Muscle of arm (tissue), 14 donors: ENCODE measurements at places on chromosomes 16 and 17.

DNA sequence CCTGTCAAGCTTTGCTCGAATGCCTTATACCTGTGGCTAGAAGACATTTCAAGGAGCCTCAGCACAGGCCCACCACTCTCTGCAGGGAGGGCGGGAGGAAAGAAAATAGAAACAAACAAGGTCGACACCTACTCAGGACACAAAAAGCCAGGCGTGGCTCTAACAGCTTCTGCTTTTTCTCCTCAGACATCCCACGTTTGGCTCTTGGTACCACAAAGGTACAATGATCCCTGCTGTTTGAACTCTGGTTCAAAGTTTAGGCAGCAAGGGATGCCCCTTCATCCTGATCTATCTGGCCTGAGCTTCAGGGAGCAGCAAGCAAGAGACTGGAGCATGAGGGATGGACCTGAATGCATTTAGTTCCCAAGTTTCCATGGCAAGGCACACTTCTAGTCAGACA is 57.1 kb downstream of the CREBBP start:
- no peak for DNase-seq

GRCh38 chr16:78786635-78787034 is 687.2 kb downstream of the WWOX start:
- DNase-seq: no peak

DNA sequence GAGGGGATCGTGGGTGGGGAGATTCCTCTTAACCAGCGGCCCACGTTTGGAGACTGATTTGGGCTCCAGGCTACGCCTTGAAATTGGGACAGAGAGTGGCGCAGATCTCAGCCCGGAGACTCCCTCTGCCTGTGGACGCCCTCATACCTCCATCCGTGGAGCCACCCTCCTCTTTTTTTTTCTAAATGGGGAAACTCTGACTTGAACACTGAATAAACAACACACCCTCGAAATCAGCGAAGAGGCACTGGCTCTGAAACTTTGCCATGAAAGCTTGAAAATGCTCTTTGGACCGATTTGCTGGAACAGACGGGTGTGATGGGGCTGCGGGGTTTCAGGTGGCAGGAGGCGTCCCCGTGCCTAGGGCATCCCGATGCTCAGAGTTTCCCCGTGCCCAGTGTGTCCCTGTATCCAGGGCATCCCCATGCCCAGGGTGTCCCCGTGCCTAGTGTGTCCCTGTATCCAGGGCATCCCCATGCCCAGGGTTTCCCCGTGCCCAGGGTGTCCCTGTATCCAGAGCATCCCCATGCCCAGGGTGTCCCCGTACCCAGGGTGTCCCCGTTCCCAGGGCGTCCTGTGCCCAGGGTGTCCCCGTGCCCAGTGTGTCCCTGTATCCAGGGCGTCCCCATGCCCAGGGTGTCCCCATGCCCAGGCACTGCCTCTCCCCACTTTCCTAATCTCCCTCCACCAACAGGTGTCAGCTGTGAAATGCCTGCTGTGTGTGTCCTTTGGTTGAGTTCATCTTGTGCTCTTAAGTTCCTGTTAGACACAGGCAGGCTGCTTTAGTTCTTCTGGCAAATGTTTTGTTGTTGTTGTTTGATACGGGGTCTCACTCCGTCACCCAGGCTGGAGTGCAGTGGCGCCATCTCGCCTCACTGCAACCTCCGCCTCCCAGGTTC is 187.0 kb downstream of the SEC14L1 start:
- no peak for DNase-seq

GRCh38 chr16:85888405-85889331 is 10.3 kb upstream of the IRF8 start:
- no peak for DNase-seq

- DNase-seq: no peak
Observed at GRCh38 chr17:30165147-30165546, 48.5 kb downstream of the NSRP1 start.

GRCh38 chr17:59415397-59415796 is 83.9 kb downstream of the YPEL2 start:
- no peak for DNase-seq

DNA sequence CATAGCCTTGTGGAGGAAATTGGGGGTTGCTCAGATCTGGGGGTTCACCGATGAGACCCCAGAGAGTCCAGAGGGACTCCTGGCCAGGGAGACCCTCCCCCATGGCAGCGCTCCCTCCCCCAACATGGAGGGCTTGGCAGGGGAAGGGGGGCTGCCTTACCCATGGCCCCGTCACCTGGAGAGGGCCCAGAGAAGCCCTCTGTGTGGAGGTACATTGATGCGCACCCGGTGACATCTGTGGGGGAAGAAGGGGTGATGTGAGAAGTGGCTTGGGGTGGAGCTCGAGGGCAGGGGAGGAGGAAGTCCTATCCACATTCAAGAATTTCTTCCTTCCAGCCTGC is 16.2 kb downstream of the ETV4 start:
- DNase-seq: no peak

DNA sequence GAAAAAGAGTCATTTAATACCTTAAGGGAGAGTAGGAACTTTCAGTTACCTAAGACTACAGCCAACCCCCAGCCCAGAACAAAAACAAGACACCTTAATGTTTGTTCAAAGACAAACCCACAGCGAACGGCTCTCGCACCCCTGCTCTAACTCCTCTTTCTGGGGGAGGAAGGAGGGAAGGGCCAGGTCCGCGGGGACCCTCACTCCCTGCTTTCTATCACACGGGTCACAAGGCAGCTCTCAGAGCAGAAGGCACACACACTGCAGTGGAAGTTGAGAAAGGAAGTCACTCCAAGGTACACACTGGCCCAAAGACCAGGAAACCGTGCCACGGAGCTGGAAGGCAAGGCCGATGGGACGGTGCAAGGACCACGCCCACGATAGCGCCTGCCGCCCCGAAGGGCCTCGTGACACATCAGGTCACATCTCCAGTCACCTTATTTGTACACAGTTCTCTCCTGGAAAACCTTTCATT is 10.0 kb downstream of the LITAFD start:
- no peak for DNase-seq

DNA sequence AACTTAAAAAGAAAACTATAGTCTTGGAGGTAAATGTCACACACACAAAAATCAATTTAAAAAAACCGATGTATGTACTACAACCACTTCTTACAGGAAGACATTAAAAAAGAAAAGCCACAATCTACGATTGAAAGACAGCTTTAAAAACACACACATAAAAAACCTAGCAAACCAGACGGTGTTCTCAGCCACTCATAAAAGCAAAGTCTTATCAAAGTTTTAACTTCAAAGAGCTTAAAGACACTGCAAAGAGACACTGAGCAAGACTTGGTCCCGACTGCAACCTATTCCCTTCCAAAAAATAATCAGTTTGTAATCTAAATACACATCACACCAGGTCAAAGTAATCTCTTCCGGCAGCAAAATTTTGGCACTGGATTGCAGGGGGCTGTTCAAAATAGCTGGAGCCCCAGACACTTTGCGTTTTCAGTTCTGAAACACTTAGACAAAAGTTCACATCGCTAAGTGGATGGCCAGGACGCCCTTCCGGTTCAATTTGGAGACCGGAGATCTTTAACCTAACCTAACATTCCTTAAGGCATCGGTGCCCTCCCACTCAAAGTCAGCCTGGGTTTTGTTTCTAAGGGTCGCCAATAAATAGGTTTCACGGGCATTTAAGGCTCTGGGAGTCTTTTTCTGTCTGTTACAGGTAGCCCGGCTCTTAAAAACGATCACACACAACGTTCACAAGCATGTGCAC is 2.6 kb downstream of the ZCCHC14 start:
- no peak for DNase-seq

DNA sequence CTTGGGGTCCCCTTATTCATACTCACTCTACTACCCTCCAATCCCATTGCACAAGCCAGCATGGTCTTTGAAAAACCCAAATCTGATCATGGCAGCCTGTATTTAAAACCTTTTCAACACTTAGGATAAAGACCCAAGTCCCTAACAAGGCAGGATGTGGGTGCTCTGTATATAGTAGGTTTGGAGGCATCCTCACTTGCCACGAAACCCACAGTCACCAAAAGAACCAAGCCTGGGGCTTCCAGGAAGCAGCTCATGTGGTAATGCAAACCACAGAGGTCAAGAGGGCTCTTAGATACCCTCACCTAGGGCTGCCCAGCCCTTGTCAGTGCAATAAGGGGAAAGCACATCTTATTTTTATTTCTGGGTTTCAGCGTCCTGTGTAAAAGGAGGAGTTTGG is 218.6 kb upstream of the ASIC2 start:
- DNase-seq: no peak

GRCh38 chr17:74435775-74436359 is 4.0 kb downstream of the GPRC5C start:
- DNase-seq: no peak

- no peak for DNase-seq
Observed at GRCh38 chr17:62611292-62611691, 16.2 kb upstream of the MRC2 start.

GRCh38 chr16:24114876-24115275 is 141.3 kb upstream of the CACNG3 start:
- no peak for DNase-seq

DNA sequence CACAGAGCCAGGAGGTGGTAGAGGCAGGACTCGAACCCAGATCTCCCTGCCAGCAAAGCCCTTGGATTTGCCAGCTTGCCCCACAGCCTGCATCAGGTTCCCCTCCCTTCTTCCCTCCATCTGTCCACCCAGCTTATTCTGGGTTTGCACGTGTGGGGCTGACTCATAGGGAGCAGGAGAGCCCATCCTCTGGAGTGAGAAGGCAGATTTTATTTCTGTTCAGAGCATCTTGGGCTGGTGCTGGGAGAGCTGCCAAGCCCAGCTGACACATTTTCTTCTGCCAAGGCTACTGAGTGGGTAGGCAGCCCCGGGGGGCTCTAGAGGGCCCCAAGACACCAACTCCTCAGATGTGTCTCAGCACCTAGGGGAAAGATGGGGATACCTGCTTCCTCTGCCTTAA is 106.3 kb upstream of the CRHR1 start:
- no peak for DNase-seq

DNA sequence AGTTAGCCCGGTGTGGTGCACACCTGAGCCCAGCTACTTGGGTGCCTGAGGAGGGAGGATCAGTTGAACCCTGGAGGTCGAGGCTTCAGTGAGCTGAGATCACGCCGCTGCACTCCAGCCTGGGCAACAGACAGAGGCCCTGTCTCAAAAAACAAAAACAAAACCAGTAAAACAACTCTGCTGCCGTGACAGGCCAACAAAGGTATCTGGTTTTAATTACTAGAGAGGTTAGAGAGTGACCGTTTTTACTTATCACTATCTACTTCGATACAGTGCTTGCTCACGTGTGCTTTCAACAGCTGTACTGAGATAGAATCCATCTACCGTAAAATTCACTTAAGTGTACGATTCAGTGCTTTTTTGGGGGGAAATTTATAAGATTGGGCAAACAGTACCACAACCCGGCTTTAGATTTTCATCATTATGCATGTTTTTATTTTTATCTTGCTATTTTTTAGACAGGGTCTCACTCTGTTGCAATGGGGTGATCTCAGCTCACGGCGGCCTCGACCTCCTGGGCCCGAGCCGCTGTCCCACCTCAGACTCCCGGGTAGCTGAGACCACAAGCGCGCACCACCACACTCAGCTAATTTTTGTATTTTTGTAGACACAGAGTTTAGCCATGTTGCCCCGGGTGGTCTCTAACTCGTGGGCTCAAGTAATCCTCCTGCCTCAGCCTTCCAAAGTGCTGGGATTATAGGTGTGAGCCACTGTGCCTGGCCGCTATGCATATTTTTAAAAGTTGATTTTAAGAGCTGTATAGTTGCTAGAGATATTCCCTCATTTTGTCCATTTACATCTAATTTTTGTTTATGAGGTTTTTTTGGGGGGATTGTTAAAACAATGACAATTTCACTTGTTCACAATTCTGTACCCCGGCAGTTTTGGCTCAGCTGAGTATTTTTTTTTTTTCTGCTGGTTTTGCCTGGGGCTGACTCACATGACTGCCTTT is 30.9 kb downstream of the SERPINF1 start:
- DNase-seq: no peak

DNA sequence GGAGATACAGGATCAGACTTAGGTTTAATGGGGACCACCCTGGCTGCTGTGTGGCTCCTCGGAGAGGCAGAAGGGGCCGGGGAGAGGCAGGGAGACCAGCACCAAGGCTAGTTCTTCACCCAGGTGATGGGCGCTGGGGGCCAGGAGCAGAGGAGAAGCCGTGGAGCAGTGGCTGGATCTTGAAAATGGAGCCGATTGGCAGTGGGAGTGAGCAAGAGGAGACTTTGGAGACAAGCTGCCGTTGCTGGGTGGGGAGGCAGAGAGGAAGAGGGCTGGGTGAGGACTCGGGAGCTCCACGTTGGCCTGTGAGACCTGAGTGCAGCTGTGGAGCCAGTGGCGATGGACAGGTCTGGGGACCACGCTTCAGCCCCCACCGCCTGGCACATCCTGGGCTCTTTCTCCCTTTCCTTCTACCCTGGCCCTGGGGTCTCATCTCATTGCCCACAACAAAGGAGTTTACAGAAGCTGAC is 9.0 kb downstream of the RAB11FIP4 start:
- no peak for DNase-seq

- DNase-seq: no peak
Observed at GRCh38 chr17:12043702-12044101, 23.0 kb downstream of the MAP2K4 start.

GRCh38 chr16:1981398-1981836 is at the start of gene NOXO1:
NOXO1 (minus strand) TSS chr16:1981469; CDS start chr16:1981179, 290 bp downstream.
- DNase-seq: no peak

- DNase-seq: no peak
Observed at GRCh38 chr17:740240-741017, 8.0 kb downstream of the TLCD3A start.

- DNase-seq: no peak
Observed at GRCh38 chr16:4042581-4042980, 73.7 kb downstream of the ADCY9 start.

DNA sequence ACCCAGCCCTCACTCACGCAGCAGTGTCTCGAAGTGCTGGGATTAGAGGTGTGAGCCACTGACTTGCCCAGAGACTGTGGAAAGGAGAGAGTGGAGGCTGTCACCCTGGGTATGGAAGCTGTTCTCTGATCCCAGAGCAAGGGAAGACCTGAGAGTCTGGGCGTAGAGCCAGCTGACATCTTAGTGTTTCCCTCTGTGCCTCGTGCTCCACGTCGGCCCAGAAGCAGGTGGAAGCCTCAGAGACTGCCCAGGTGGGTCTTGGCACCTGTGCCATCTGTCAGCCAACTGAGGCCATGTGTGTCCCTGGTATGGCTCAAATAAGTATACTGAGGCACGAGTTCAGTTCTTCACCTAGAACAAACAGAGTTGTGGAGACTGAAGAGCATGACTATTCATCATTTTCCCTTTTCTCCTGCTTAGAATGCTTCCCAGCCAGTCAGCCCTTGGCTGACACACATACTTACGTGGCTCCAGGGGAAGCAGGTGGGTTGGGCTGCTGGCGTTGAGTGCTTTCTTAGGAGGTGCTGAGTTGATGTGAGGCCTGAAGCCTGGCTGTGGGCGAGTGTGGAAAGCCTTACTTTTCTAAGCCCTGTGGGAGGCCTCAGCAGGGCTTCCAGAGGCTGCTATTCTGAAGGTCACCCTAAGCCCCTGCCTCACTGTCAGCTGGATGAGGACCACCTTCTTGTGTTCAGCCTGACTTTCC is 8.1 kb downstream of the CTRL start:
- no peak for DNase-seq
